ENCODE measurements at places on chromosomes 7 and 10. TPM values are rescaled to one million over a fixed set of nuclear protein-coding genes. Genes with fewer than 3 reads are reported as not detected.

Gene TCAF2
- 27.3 TPM for total RNA-seq

Gene HMX3
- not detected for total RNA-seq

Gene EVX1
- not detected for total RNA-seq

Gene NXPH1
- total RNA-seq: not detected

Gene SPDYE18
- 0.21 TPM for total RNA-seq

Gene PRSS1
- 0.73 TPM for total RNA-seq

Gene MOGAT3
- not detected for total RNA-seq

Gene GJD4
- not detected for total RNA-seq

Gene NPSR1
- total RNA-seq: not detected

Gene TSPAN15
- total RNA-seq: 1.6 TPM

Gene ADAP1
- 24.3 TPM for total RNA-seq
